ENCODE measurements at places on chromosomes 11 and 22.
A peak's percentile ranks its signal among the peaks of the same experiment; 100 is the strongest.

- DNase-seq = no peak
These were observed 17.4 kb upstream of the TMEM121B start for GRCh38 chr22:17138513-17138912.

DNA sequence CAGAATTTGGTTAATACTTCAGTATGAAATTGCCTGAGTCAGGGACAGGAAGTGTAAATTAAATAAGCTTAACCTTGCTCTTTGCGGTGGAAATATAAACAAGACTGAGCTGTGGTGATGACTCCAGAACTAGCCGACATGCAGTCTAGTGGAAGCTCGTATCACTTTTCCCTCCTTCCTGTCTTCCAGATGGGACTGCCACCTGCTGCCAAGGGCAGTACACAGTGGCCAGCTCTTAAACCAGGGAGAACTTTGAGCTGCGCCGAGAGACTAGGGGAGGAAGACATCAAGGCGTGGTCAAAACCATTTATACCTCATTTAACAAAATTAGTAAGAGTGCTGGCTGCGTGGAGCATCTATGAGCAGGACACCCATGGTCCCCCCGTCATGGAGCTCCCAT, 31.3 kb upstream of the CTTN start:
- no peak for DNase-seq

- DNase-seq = peak; percentile 94
These were observed 39.8 kb downstream of the WEE1 start for GRCh38 chr11:9613118-9613829.

- no peak for DNase-seq
These were observed 52.6 kb upstream of the NAV2 start for GRCh38 chr11:19660076-19660475.

Data from suppressor macrophage treated with lipopolysaccharide for 4 hours (primary cell).